ENCODE measurements at places on chromosomes 16 and 17.

DNA sequence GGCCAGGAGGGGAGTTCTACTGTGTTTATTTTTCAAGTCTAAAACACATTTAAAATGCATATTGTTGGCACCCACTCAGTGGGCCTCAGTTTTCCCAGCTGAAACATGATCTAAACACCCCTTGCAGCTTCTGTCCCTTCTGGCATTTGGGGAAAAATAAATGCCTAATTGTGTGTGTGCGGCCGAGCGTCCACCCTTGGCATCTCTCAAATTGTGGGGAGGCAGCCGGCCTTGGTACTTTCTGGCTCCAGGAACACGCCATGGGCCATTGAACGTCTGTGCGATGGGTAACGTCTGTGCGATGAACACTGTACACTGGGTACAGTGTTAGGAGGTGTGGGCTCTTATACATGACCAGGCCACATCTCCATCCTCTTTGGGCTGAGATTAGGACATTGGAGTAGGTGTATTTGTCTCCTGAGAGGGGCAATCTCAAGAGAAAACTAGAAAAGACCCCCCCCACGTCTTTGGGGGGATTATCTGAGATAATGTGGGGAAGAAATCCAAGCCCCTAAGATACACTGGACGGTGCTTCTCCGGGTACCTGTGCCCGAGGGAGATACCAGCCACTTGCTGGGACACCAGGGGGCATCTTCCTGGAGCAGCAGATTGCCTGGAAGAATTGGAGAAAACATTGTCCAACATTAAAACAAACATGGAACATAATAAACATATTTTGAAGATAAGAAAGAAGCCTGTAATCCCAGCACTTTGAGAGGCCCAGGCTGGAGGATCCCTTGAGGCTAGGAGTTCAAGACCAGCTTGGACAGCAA lies 54.9 kb downstream of the RAB11FIP4 start:
- no peaks in the 10 kb centered on the region for H3K27me3 ChIP-seq
- no peak overlapping the region for H3K27ac ChIP-seq

GRCh38 chr16:75288596-75289120 lies 37.2 kb upstream of the BCAR1 start:
- no peak for DNase-seq
- no peak overlapping the region for H3K4me3 ChIP-seq
- H3K27me3 ChIP-seq: no peaks in the 10 kb centered on the region
- peaks cover 22% of the 10 kb centered on the region for H3K4me1 ChIP-seq
- H3K36me3 ChIP-seq: peaks cover 25% of the 10 kb centered on the region
- peak overlapping the region; percentile 43 for H3K27ac ChIP-seq

DNA sequence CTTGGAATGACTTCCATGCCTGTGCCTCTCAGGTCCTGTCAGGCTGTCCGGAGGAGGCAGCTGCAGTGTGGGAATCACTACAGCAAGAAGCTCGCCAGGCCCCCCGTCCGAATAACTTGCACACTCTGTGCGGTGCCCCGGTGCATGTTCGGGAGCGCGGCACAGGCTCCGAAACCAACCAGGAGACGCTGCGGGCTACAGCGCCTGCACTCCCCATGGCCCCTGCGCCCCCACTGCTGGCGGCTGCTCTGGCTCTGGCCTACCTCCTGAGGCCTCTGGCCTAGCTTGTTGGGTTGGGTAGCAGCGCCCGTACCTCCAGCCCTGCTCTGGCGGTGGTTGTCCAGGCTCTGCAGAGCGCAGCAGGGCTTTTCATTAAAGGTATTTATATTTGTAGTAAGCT lies 1.3 kb downstream of the NRN1L start:
- peaks cover 51% of the 10 kb centered on the region for H3K36me3 ChIP-seq
- H3K27ac ChIP-seq: peak overlapping the region; percentile 60
- no peak overlapping the region for H3K4me3 ChIP-seq
- peaks cover 26% of the 10 kb centered on the region for H3K4me1 ChIP-seq
- no peaks in the 10 kb centered on the region for H3K27me3 ChIP-seq

- no peaks in the 10 kb centered on the region for H3K4me1 ChIP-seq
- H3K27ac ChIP-seq: no peak overlapping the region
- no peaks in the 10 kb centered on the region for H3K27me3 ChIP-seq
Measured at GRCh38 chr16:56600398-56600999, 7.9 kb upstream of the MT2A start.

- DNase-seq: no peak
- no peaks in the 10 kb centered on the region for H3K36me3 ChIP-seq
- no peaks in the 10 kb centered on the region for H3K27me3 ChIP-seq
- no peak overlapping the region for H3K4me3 ChIP-seq
Measured at GRCh38 chr17:29469276-29469675, 79.1 kb downstream of the TAOK1 start.

DNA sequence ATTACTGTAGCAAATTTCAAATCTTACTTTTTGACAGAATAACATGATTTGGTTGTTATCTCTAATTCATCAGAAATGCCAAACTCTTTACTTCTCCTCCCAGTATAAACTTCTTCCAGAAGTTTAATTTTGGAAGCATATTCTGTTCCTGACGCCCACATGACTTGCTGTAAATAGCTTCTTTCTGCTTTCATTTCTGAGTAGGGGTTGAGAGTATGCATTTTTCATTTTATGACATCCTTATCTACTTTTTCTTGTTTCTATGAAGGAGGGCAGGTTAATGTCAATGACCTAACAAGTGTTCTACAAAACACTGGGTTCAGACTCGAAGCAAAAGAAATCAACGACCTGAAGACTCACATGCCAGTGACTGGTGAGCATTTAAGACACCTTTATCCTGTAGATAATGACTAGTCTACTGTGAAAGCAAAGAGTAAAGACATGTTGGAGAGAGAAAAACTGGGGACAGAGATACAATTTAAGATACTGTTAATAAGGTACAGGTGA lies 36.5 kb upstream of the EFCAB3 start:
- no peaks in the 10 kb centered on the region for H3K27me3 ChIP-seq
- no peaks in the 10 kb centered on the region for H3K4me1 ChIP-seq
- H3K36me3 ChIP-seq: no peaks in the 10 kb centered on the region
- no peak overlapping the region for H3K4me3 ChIP-seq
- no peak for DNase-seq

DNA sequence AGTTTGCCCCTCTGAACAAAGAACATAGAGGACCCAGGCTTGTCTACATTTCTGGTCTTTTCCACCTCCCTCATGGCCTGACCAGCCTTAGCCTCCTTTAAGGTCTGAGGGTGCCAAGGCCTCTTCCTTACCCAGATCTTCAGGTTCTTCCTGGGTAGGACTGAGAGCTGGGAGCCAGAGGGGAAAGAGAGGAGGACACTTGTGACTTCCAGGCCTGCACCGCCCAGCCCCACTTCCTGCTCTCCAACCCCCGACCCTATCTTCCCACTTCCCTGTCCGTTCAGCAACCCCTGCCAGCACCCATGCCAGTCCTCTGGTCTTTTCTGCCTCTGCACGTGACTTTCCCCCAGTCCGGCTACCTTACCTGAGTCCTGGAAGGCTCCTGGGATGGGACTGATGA lies 534 bp downstream of the PRSS36 start:
- peaks cover 12% of the 10 kb centered on the region for H3K4me1 ChIP-seq
- no peaks in the 10 kb centered on the region for H3K27me3 ChIP-seq
- H3K27ac ChIP-seq: no peak overlapping the region
- DNase-seq: peak; percentile 29
- no peaks in the 10 kb centered on the region for H3K36me3 ChIP-seq

GRCh38 chr17:693791-694638 lies 20.6 kb downstream of the VPS53 start:
- H3K4me1 ChIP-seq: peaks cover 4% of the 10 kb centered on the region
- no peaks in the 10 kb centered on the region for H3K27me3 ChIP-seq
- DNase-seq: no peak
- H3K36me3 ChIP-seq: peaks cover 89% of the 10 kb centered on the region

- peaks cover 25% of the 10 kb centered on the region for H3K4me1 ChIP-seq
- DNase-seq: peak; percentile 23
- H3K27me3 ChIP-seq: peaks cover 7% of the 10 kb centered on the region
Measured at GRCh38 chr17:1227917-1228780, 42.1 kb upstream of the BHLHA9 start.

- H3K27me3 ChIP-seq: no peaks in the 10 kb centered on the region
- H3K4me1 ChIP-seq: no peaks in the 10 kb centered on the region
- no peak for DNase-seq
- no peaks in the 10 kb centered on the region for H3K36me3 ChIP-seq
- no peak overlapping the region for H3K27ac ChIP-seq
Measured at GRCh38 chr16:47956916-47957315, 198.9 kb downstream of the ABCC12 start.

- H3K27ac ChIP-seq: no peak overlapping the region
- no peaks in the 10 kb centered on the region for H3K36me3 ChIP-seq
- no peaks in the 10 kb centered on the region for H3K4me1 ChIP-seq
Measured at GRCh38 chr16:85187447-85187846, 75.2 kb upstream of the CIBAR2 start.

DNA sequence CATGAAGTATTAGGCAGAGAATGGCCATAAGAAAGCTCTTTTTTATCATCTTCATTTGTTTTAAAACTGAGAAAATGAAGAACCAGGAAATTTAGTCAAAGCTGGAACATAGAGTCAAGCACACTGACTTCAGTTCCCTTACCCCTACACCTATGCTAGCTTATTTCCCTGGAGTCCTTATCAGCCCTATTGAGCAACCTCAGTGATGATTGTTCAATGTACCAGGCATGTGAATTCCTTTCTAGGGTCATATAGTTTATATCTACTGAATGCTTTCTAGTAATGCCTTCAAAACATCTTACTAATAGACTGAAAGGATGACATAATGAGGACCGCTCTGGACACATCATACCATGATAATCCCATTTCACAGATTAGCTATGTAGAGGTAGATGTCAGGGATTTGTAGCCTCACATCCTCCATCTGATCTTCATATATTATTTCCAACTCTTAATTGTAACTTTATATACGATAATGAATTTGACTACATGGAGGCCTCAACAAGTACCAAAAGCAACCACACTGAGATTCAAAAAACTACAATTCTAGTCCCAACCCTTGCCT lies 460.4 kb upstream of the DYNLRB2 start:
- H3K36me3 ChIP-seq: no peaks in the 10 kb centered on the region
- H3K27ac ChIP-seq: no peak overlapping the region
- H3K4me1 ChIP-seq: no peaks in the 10 kb centered on the region
- DNase-seq: no peak

DNA sequence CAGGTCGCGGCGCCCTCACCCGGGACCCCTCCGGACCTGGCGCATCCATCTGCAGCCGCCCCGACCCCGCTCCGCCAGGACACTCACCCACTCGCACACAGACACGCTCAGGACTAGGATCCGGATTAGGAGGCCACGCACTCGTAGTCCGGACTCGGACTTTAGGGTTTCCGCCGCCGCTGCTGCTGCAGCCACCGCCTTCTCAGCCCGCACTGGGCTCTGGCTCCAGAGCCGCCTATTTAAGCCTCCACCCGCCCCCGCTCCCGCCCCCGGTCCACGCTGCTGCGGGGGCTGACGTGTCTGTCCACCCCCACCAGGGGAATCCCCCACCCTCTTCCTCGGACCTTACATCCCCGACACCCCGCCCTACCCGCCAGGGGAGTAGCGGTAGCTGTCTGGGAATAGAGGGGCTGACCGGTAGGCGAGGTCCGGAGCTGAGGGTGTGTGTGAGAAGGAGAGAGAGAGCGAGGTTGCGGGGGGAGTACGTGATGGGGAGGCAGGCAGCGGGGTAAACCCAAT lies at the start of gene RRAD:
TSS of gene RRAD (minus strand) at position 214 of the 519 bp plus-strand sequence. CDS start 356 bp downstream, outside the sequence.
- peak; percentile 58 for DNase-seq
- H3K36me3 ChIP-seq: peaks cover 8% of the 10 kb centered on the region
- H3K27me3 ChIP-seq: peaks cover 10% of the 10 kb centered on the region
- peaks cover 41% of the 10 kb centered on the region for H3K4me1 ChIP-seq

DNA sequence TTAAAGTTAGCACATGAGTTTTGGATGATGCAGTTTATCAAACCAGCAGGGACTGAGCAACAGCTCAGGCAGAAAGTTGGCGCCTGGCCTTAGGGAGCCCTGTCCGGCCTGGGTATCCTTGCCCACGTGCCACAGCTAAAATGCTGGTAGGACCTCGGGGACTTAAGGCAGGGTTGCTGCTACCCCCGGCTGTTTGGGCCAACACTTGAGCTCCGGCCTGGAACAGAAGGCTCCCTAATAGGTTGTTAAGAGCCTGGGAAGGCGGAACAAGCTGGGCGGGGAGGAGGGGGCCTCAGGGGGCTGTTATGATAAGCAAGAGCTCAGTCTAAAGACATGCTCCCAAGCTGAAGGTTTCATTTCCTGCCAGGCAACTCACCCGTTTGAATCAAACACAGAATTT lies 39.7 kb downstream of the CUEDC1 start:
- DNase-seq: no peak
- peak overlapping the region; percentile 17 for H3K27ac ChIP-seq
- no peaks in the 10 kb centered on the region for H3K27me3 ChIP-seq
- H3K36me3 ChIP-seq: no peaks in the 10 kb centered on the region
- H3K4me1 ChIP-seq: peaks cover 68% of the 10 kb centered on the region
